ENCODE measurements at places on chromosomes 4 and X.

GRCh38 chrX:124254611-124255010 lies 77.8 kb upstream of the TEX13D start:
- DNase-seq = no peak

GRCh38 chr4:176380352-176381157 lies 60.8 kb downstream of the SPCS3 start:
- no peak for DNase-seq

GRCh38 chrX:31139961-31140360 lies 68.1 kb upstream of the FTHL17 start:
- DNase-seq = no peak

DNA sequence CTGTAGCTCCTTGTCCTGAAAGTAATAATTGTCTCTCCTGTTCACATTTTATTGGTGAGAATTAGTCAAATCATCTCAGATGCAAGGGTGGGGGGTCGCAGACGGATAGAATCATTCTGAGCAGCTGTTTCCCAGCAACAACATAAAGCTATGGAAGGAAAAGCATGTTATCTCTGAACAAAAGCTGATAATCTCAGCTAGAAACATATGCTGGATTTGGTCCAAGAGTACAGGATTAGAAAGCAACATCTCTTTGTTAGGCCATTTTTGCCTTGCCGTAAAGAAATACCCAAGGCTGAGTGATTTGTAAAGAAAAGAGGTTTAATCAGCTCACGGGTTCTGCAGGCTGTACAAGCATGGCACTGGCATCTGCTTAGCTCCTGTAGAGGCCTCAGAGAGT lies 472.8 kb upstream of the BOD1L1 start:
- DNase-seq = no peak

- peak; percentile 52 for DNase-seq
These were observed 109.1 kb downstream of the GPAT3 start for GRCh38 chr4:83644677-83645659.

DNA sequence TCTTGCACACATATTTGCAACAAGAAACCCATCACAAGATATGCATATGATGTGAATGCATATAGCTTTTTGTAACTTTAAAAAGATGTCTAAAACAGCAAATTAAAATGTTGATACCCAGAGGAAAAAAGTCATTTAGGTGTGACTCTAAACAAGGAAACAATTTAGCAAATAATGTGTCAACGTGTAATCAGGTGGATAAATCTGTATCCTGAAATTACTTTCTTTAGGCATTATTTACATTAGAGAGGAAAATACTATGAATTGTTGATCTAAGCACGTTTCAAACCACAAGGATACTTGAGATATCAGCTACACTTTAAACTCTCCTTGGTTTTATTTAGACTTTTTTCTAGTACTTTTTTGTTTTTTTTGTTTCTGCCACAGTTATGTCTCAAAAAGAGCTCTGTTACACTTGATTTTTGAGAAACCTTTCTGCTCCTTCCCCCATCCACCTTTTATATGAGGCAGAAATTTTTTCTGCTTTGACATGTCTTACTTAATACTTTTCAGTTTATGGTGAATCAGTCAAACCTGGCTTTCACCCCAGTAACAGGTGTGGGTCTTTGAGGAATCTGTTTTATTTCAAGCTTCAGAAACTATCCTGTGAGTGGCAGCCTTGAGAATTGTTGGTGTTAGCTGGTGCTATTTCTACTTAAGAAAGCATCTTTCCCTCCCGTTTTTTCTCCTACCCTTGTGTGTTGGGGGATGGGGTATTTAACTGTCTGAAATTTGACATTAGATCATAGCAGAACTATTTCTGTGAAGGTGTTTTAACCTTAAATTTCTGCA lies 1.9 kb downstream of the NPNT start:
- no peak for DNase-seq

- no peak for DNase-seq
These were observed 80.8 kb upstream of the RPS6KA3 start for GRCh38 chrX:20347481-20347880.

DNA sequence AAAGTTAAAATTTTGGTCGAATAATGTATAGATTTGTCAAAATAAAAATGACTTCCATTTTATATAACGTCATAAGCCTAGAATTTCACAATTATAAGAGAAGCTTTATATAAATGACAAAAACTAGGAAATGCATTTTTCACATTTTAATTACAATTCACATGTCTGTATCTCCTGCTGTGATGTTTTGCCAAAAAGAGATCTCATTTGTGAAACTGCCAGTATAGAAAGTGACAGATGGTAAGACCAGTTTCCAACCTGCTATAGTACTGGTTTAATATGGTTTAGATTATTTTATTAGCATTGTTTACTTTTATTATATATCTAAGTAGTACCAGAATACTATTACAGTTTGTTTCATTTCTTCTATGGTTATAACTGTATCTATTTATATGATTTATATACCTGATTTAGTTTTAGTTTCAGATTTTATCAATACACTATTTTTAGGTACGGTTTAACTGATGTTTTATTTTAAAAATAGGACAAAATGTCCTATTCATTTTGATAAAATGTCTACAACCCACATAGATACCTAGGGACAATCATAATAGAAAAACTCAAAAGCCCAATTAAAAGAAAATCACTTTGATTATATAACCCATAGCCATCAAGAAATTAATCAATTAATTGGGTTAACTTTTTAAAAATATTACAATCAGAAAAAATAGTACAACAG lies 5.4 kb upstream of the CCSER1 start:
- DNase-seq = no peak

GRCh38 chrX:14359727-14360126 lies 169.6 kb upstream of the GLRA2 start:
- no peak for DNase-seq

All from iPS DF 6.9 (cell line).